ENCODE measurements at places on chromosomes 5 and 9.

GRCh38 chr9:16825971-16826625, 44.4 kb downstream of the BNC2 start:
- DNase-seq = no peak

DNA sequence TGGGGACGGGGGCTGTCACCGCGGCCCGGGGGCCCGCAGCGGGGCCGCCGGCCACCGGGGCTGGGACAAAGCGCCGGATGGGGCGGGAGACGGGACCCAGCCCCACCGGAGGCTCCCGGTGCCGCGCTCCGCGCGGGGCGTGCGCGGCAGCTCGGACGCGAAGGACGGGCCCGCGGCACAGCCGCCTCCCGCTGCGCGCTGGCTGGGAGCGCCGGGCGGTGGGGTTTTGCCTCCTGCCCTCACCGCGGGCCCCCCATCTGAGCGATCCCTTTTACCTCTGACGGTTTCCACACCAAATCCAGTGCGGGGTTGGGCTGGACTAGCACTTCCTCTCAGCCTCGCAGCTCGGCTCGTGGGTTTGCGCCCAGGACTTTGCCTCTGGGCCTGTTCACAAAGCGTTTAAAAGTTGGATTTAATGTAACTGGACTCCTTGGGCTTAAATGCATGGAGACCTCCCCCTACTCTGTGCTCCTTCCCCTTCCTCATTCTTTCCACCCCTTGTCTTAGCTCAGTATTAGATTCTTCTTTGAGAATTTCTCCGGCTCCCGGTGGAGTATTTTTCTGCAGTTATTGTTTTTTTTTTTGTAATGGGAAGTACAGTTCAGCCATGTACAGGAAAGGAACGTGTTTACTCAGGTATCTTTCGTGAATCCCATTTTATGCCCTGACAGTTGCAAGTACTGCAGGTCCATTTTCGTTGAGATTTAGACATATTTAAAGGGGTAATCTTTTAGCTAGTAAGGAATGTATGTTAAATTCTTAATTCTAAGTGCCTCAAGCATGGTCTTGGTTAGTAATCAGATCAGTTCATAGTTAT, 691 bp downstream of the FCHO2 start:
- no peak for DNase-seq

- no peak for DNase-seq
These were observed 229.7 kb upstream of the IRX4 start for GRCh38 chr5:2112173-2113025.

- DNase-seq = no peak
These were observed 213.6 kb upstream of the S1PR3 start for GRCh38 chr9:88777498-88778312.

DNA sequence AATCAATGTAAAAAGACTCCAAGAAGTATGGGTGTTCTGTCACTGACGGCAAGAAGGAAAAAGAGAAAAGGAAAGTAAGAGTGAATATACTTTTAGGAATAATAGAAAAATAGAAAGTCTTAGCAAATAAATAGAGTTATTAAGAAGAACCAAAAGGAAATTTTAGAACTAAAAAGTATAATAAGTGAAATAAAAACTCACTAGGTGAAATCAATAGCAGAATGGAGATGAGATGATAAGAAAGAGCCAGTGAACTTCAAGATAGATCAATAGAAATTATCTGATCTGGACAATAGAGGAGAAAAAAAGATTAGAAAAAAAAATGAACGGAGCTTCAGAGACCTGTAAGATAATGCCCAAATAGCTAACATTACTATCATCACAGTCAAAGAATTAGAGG, 31.6 kb upstream of the ANXA6 start:
- no peak for DNase-seq

- DNase-seq = no peak
These were observed 4.6 kb downstream of the MORN5 start for GRCh38 chr9:122164286-122164685.

DNA sequence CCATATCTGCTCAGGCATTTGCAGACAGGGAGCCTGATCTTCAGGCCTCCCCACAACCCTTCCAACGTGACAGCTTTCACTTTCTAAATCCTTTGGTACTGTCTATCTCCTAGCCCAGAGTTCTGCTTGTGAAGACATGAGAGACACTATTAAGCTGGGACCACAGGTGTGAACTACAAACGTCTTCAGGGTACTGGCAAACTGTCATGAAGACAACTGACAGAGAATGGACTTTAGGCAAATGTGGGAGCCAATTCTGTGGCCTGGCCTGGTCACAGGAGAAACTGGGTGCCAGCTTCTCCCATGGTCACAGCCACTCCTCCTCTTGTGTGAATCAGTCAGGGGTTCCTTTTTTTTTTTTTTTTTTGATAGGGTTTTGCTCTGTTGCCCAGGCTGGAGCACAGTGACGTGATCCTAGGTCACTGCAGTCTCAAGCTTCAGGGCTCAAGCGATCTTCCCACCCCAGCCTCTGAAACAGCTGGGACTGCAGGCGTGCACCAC, 10.4 kb downstream of the TRIM14 start:
- DNase-seq = no peak

GRCh38 chr5:24065779-24066178, 558.4 kb downstream of the PRDM9 start:
- no peak for DNase-seq

GRCh38 chr9:127803507-127804352, 1.0 kb downstream of the FPGS start:
- DNase-seq = no peak

DNA sequence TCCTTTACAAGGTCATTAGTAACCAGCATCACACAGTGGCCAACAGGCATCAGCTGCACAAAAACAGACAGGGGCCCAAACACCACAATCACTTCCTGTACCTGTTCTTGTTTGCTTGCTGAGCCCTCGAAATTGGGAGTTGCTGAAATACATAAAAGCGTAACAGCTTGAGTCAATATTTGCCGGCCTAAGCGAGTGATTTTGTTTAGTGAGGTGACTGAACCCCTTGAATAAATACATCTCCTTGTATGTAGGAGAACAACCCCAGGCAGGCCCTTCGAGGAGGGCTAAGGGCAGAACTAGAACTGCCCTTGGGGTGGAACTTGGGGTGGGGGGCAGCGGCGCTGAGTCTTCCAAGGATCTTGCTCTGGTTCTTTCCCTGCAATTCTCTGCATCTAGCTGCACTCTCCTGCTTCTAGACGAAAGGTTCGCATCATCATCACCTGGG, 502.5 kb downstream of the RASEF start:
- DNase-seq = no peak

- DNase-seq = no peak
These were observed 6.9 kb downstream of the TNFAIP8 start for GRCh38 chr5:119362714-119363113.

DNA sequence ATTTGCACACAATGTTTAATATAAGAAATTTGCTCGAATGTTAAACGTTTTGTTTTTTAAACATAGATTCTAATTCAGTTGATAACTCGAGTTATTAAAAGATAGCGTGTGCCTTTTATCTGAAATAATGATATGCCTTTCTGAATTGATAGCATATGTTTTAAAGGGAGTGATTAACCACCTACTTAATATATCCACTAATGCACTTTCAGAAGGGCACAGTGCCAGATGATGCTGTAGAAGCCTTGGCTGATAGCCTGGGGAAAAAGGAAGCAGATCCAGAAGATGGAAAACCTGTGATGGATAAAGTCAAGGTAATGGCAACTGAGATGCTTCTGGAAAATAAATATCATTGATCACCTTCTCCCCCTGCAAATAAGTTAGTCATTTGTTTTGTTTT, 53.9 kb downstream of the ERAP1 start:
- no peak for DNase-seq

GRCh38 chr9:94593459-94594345, at the start of gene FBP2:
FBP2 (minus strand) TSS chr9:94593824; CDS start chr9:94593726, 98 bp downstream.
- DNase-seq = no peak

DNA sequence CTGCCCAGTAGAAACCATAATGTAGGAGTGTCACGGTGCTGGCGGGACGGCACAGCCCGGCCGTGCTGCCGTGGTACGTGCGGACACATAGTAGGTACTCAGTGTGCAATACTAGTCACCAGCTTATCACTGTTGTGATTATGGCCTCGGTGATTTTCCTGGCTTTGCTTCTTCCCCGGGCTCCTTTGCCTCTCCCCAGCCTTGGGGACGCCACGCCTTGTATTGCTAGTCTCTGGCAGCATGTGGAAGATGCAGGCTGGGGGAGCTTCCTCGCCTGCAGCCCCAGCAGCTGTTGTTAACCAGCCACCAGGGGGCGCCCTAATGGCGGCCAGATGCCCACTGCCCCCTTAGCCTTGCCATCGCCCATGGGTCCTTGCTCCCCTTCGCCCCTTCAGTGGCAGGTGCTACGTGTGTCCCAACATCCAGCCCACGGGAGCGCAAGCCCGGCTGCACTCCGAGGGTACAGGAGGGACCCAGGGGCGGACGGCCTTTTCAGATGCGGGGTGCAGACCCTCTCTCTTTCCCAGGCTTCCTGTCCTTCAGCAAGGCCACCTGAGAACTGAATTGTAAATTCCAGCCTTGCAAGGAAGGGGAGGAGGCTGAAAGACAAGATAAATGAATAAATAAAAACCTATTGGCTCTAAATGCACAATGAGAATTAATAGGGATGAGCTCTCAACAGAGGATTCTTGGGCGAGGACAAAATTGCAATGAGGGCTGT, 8.0 kb downstream of the NTNG2 start:
- DNase-seq = no peak

GRCh38 chr5:132749506-132749905, 2.3 kb downstream of the CCNI2 start:
- no peak for DNase-seq

GRCh38 chr5:56433039-56433617, 200.0 kb upstream of the ANKRD55 start:
- DNase-seq = no peak

DNA sequence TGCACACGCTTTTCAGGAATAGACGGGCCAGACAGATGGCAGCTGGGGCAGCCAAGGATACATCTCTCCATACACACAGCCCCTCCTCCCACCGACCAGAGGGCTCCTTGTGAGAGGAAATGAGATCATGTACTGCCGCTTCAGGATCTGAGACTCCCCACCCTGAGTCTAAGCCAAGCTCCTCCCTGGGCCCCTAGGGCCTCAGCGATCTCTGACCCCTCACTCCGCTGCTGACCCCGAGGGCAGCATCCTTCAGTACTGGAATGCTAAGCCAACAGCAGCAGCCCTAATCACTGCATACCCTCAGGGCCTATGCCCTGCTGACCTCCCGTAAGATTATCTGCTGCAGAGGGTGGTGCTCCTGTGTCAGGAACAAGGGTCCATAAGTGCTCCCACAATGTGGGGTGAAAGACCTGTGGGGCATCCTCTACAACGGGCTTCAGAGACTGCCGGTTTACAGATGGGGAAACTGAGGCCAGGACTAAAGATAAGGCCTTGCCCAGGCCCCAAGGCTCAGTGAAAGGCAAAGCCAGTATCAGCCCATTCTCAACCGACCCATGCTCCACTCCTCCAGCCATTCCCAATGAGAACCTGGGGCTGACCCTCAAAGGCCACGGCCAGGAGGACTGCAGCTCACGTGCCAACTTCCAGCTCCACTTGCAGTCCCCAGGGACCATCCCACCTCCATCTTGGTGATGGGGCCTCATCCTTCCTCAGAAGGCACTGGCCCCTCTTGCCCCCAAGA, 37.5 kb downstream of the BICD2 start:
- no peak for DNase-seq

DNA sequence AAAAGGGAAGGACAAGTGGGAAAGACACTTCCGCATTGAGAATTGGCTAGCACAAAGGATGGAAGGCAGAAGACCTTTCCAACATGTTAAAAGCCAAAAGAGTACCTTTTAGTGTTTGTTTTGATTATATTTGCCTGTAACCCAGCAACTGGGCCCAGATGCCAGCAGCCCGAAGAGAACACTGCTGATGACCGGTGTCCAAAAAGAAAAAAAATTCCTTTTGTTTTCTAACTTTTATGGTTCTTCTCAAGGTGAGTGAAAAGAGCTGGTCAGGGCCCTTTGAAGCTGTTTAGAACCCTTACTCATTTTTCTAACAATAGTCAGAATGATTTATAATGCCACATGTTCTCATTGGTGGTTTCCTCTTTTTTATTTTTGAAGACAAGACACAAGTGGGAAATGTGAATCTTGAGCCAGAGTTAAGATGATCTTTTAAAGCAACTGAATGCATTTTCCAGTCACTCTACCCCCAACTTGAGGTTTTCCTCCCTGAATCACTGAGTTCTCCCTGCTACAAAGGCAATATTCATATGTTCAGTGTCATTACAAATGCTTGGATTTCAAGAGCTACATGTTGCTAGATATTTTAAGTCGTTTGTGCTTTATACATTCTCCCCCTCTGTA, 32.3 kb upstream of the ZNF462 start:
- no peak for DNase-seq

GRCh38 chr9:129402371-129402739, 218.5 kb downstream of the C9orf50 start:
- DNase-seq = no peak

- no peak for DNase-seq
These were observed 219.7 kb downstream of the EFNA5 start for GRCh38 chr5:107451028-107451427.

DNA sequence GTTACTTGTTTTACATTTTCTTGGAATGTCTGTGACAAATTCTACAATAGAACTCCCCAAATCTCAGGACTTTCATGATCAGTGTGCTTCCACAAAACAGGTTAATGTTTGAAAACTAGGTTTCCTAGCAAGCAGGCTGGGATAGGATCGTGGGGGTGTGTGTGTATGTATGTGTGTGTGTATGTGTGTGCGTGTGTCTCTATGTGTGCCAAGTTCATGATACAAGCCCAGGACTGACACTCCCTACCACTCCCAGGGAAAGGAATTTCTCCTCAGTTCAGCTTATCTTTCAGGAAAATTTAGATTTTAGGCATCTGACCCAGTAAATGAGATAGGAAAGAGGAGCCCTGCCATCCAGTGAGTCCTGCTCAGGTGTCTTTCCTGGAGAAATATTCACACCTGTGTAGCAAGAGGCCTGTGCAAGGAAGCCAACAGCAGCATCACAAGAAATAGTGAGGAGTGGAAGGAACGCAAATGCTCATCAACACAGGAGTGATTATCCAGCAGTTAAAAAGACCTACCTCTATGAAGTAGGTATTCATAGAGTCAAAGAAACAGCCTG, 13.8 kb upstream of the ABLIM3 start:
- no peak for DNase-seq

- no peak for DNase-seq
These were observed 81.4 kb downstream of the SEMA5A start for GRCh38 chr5:9464478-9464877.

GRCh38 chr9:98146101-98146991, 27.3 kb upstream of the TRIM14 start:
- no peak for DNase-seq

GRCh38 chr5:68644971-68645370, 429.4 kb downstream of the PIK3R1 start:
- no peak for DNase-seq

GRCh38 chr5:10849278-10849677, 88.2 kb upstream of the DAP start:
- DNase-seq = no peak

- DNase-seq = no peak
These were observed 89.9 kb downstream of the PAM start for GRCh38 chr5:102845041-102845440.

- no peak for DNase-seq
These were observed 25.3 kb downstream of the AP3B1 start for GRCh38 chr5:78269088-78269703.

GRCh38 chr9:20683351-20684034, 566 bp upstream of the FOCAD start:
- no peak for DNase-seq
